ENCODE measurements at places on chromosomes 5 and 9.

- no peak for DNase-seq
These were observed 2055.2 kb downstream of the MAT2B start for GRCh38 chr5:165560648-165561047.

DNA sequence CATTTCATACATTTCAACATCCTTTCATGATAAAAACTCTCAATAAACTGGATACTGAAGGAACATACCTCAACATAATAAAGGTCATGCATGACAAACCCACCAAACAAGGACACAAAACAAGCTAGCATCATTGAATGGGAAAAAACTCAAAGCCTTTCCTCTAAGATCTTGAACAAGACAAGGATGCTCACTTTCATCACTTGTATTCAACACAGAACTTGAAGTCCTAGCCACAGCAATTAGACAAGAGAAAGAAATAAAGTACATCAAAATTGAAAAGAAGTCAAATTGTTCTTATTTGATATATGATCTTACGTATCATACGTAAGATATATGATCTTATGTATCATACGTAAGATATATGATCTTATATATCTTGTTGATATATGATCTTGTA lies 5.3 kb downstream of the MRPL50 start:
- DNase-seq, result no peak

DNA sequence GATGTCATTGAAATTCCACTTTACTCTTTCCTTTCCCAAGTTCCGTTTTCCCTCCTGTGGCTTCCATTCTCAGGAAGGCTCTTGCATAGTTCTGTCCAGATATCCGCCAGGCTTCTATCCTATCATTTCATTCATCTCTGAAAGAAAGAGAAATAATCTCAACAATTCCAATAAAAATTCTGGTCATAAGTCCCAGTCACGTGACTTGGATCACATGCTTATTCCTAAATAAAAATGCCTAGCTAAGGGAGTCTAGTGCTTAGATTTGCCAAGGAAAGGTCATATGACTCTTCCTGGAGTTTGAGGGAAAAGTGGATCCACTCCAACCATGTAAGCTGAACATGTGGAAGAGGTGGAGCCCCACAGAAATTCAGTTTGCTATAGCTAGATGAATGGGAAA lies 146.0 kb upstream of the PPP1R2B start:
- no peak for DNase-seq

- no peak for DNase-seq
These were observed 93.4 kb downstream of the OSTF1 start for GRCh38 chr9:75181750-75182149.

- DNase-seq, result peak; percentile 44
These were observed 91.2 kb downstream of the RFK start for GRCh38 chr9:76302947-76303550.

DNA sequence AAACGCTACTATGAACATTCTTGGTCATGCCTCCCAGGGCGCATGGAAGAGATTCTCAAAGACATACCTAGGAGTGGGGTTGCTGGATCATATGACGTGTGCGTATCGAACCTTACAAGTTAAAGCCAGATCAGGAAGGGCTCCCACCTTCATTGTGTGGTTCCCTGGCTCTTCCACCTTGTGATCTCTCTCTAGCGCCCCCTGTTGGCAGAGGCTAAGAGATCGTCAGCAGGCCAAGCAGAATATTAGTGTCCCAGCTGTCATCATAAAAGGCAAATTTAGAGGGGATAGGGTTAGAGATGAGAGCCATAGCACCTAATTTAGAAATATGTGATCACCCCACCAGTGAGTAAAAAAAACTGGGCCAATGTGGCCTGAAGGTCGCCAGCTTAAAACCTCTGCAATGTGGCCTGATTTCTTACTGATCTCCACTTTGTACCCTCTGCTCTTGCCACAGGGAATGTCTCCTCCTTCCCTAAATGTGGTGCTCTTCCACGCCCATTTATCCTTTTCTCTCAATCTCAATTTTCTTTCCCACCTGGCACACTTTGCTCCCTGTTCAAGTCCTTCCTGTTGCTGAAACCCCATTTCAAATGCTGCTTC lies 91.7 kb upstream of the SHB start:
- DNase-seq, result peak; percentile 49

All from muscle of back (tissue), 13 donors.